ENCODE measurements at places on chromosomes 11 and 22.
A peak's percentile ranks its signal among the peaks of the same experiment; 100 is the strongest.

DNA sequence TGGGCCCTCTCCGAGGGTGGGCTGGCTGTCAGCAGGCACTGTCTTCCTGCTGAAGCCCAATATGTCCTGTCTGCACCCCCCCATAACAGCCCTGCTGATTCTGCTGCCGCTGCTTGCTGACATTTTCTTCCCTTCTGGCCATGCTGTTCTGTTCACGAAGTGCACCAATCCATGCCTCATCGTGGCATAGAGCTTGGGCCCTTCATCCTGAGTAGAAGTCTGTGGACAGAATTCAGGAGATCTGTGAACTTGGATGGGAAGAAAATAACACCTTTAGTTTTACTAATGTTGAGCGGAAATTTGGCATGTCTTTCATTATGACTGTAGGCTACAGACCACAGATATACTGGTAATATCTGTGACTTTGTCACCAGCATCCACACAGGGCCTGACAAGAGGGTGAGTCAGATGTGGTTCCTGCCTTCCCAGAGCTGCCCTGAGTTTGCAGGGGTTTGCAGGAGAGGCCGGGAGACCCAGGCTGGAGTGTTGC, 14.1 kb upstream of the KIAA0930 start:
- DNase-seq: no peak

DNA sequence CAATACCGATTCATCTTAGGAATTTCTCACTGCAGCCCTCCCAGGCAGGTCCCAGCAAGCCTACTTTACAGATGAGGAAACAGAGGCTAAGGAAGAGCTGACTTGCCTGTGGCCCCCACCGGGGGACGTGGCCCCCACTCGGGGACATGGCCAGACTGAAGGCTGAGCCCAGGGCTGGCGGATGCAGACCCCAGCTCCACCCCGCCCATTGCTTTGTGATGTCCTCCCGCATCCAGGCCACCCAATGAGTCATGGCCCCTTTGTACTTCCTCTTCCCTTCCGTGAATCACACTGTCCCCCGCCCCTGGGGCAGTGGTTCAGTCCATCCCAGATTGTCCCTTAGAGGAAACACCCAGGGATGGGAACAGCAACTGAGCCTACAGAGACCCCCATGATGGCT, 116.0 kb upstream of the ANO1 start:
- no peak for DNase-seq

- no peak for DNase-seq
Observed at GRCh38 chr22:41290262-41291221, 4.6 kb upstream of the RANGAP1 start.

- no peak for DNase-seq
Observed at GRCh38 chr11:11857769-11858168, 16.0 kb downstream of the USP47 start.

DNA sequence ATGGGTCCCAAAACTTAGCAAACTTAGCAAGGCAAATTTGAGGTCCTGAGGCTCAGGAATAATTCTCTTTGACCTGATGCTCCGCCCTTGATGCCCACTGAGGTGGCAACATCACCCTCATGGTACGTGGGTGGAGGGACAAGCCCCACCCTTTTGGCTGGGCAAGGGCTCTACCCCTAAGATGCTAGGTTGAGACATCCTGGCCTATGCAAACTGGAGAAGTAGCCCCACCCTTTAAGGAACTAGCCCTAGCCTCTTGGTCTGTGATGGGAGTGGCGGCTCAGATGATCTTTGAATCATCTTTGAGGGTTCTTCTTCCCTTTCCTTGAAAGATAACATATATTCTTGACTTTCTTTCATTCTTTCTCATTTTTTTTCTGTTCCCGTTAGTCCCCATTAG, 32.9 kb downstream of the CABIN1 start:
- DNase-seq: no peak

DNA sequence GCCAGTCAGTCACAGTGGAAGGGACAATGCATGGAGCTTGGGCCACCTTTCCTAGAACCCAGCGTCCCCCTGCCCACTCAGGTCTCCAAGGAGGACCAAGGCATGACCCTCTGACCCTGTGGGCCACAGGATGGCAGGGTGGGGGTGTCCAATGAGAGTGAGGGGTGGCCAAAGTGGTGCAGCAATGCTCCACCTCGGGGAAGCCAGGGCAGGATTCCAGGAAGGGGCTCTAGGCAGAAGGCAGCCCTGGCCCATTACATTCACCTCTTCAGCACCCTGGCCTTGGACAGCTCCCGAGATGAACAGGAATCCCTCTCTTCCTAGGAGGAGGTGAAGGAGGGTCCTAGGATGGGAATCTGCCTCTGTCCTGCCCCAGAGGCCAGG, 597.5 kb downstream of the BRD1 start:
- DNase-seq: peak; percentile 17

- DNase-seq: no peak
Observed at GRCh38 chr11:12981676-12982522, 27.2 kb upstream of the RASSF10 start.

DNA sequence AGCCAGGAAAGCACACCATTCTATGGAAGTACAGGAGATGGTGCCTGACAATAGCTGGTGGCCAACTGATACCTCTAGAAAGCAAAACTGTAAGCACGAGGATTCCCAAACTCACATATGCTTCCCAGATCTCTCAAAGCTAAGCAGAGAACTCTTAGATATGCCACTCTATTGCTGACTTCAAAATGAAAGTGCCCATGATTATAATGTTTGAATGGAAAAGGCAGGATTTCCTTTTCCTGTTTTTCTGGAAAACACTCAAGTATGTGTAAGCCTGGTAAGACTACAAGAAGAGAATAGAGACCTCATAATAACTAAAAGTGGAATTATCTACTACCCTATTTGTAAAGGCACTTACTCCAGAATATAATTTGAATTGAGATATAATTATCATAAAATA, 2.6 kb upstream of the CARD18 start:
- peak; percentile 13 for DNase-seq

All from muscle of leg (tissue), 16 donors.